ENCODE measurements at places on chromosomes 2 and 18. TPM values are rescaled to one million over a fixed set of nuclear protein-coding genes. Genes with fewer than 3 reads are reported as not detected.

Gene OSR1
- total RNA-seq: 4.6 TPM

Gene SLC8A1
- total RNA-seq: 0.51 TPM

Gene CACNB4
- 0.14 TPM for total RNA-seq

Gene INPP5D
- 0.49 TPM for total RNA-seq

Gene ADNP2
- 11.3 TPM for total RNA-seq

Gene DYSF
- total RNA-seq: 0.81 TPM

Gene SIX3
- total RNA-seq: 0.57 TPM

Data from A549 treated with CpdA at 1 μM for 4 hours (cell line).